Hypothalamus (tissue), 51 donors: ENCODE measurements at places on chromosomes 4 and X.

GRCh38 chr4:8710946-8711345, 118.4 kb downstream of the CPZ start:
- no peak for DNase-seq

GRCh38 chr4:140028676-140029517, 125.1 kb downstream of the MAML3 start:
- no peak for DNase-seq

- DNase-seq = no peak
Observed at GRCh38 chr4:14404730-14405129, 597.6 kb upstream of the CPEB2 start.

GRCh38 chr4:145289403-145290076, 109.2 kb upstream of the OTUD4 start:
- no peak for DNase-seq

DNA sequence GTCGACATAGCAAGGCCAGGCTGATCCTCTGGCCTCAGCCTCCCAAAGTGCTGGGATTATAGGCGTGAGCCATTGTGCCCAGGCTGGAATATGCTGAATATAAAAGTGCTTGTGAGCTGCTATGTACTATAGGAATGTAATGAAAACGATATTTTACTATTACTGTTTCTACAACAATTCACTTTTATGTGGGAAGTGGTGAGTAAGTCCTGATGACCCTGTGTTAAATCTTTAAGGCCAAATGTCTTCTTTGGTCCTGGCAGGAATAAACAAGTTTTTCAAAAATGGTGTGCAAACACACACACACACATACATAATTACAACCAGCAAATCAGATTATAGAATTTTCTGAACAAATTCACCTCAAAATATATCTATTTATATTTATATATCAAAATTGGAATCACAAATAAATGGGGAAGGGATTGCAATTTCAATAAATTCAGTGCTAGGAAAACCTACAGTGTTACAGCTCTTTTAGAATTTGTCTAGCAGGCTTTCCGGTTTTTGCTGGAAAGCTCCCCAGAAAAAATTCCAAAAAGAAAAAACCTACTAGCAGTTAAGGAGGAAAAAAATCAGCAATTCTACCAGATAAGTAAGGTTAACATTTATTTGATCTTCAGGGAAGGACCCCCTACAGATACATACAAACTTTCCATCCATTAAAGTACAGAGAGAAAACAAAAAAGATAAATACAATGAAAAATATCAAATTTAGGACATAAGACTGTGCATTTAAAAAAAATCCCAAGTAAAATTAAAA, 17.9 kb downstream of the SMIM14 start:
- no peak for DNase-seq

DNA sequence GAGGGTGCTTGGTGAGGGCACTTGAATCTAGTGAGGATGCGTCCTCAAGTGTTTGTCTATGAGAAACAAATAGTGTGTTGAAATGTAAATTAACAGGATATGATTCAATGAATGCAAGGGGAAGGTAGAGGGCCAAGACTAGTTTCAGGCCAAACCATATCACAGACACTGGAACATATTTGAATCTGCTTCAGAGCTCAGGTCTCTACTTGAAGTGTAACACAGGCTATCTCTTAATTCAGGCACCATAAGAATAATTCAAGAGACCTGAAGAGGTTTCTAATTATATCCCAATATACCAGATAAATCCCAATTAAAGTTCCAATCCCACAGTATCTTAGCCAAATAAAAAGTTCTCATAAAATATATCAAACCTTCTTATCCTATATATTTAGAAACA, 146.5 kb upstream of the INTU start:
- no peak for DNase-seq

DNA sequence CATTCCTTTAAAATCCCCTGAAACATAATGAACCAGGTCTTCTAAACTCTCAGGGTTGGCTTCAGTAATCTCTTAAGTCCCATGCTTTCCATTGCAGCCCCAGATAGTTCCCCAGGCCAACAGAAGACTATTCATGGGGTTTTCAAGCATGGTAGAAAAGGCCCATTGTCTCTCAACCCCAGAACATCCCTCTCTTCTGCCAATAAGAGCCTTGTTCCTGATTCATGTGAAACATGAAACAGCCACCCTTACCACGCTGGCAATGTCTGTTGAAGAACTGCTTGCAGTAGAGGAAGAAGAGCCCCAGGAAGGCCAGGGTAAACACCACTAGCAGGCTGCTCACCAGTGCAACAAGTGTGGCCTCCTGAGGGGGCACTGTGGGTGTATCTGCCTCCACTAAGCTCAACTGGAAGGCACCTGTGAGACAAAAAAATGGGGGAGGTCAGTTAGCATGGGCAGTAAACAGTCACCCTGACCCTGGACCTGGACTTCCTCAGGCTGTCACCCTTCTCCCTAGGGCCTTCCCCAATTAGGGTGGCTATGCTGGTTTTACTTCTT, 36.4 kb downstream of the EDA2R start:
- DNase-seq = no peak

- no peak for DNase-seq
Observed at GRCh38 chr4:69051576-69051943, 44.7 kb upstream of the UGT2B7 start.

- no peak for DNase-seq
Observed at GRCh38 chr4:165905405-165906027, 32.5 kb downstream of the TLL1 start.

DNA sequence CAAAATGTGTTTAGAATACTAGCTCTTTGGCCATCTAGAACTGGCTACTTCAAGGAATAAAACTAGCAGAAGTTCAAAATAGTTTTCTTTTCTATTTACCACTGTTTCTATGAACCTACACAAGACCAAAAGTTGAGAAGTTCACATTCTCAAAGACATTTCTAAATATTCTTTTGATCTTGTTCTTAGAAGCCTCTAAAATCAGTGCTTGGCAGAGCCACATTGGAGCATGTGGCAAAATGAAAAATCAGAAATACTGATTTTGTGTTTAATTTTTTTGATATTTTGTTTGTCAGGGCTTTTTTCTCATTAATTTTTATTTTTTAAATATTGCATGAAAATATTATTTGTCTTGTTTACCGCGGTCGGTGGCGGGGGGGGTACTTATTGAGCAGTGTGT, 853.8 kb upstream of the INTU start:
- DNase-seq = no peak
